GM10248 (cell line): ENCODE measurements at places on chromosomes 4 and X.

DNA sequence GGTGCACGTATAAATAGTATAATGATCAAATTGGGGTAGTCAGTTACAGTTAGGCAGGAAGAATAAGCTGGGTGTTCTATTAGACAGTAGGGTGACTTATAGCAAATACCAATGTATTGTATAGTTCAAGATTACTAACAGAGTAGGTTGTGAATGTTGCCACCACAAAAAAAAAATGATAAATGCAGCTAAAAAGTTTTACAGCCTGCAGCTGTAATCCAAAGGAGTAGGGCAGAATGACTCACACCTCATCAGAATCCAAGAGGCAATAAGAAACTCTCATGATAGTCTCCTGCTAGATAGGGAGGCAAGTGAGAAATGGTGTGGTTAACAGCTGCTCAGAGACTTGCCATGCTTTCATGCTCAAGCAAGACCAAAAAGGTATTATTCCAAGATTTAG is 19.6 kb upstream of the TCEAL4 start:
- no peak for DNase-seq

GRCh38 chrX:39874202-39874816 is 223.4 kb downstream of the BCOR start:
- peak; percentile 65 for DNase-seq

- no peak for DNase-seq
Measured at GRCh38 chr4:7208509-7209451, 16.4 kb downstream of the SORCS2 start.

DNA sequence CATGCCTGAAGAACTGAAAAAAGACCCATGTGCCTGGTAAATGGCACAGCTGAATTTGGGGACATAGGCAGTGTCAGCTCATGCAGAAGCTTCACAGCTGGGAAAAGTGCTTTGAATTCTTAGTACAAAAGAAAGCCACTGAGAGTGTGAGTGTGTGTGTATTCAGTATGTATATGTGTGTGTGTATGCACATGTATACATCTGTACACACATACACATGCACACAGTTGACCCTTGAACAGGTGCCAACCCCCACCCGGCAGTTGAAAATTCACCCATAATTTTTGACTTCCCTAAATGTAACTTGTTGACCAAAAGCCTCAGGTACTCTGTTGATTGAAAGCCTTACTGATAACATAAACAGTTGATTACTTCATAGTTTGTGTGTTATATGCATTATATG is 49.5 kb upstream of the ENPP6 start:
- DNase-seq = no peak

DNA sequence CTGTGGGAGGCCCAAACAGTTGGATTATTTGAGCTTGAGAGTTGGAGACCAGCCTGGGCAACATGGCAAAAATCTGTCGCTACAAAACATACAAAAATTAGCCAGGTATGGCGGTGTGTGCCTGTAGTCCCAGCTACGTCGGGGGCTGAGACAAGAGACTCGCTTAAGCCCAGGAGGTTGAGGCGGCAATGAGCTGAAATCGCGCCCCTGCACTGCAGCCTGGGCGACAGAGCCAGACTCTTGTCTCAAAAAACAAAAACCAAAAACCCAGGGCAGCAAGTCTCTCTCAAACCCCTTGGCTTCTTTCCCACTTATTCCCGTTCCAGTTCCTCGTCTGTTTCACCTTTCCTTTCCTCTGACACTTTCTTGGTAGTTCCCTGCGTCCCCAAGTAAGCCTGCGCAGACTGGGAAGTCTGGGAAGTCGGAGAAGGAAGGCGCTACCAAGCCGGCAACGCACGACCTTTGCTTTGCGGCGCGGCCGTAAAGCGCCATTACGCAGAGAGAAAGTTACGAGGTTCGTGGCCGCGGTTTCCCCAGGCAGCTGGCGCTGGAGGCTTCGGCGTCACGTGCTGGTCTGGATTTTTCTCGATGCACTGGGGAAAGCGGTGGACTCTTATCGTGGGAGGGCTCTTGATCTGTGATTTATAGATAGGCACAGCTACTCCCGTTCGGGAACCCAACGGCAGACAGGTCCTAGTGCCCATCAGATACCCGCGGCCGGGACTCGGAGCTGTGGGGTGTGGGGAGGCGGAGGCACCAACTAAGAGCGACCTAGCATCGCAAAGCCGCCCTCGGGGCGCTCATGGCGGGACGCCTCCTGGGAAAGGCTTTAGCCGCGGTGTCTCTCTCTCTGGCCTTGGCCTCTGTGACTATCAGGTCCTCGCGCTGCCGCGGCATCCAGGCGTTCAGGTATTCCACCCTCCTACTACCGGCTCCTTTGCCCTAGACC is at the start of gene NUDT9:
Gene NUDT9, plus strand, starts transcription at position 470 of the 949 bp plus-strand sequence. Its CDS starts 333 bp downstream, at position 803.
- peak; percentile 87 for DNase-seq

DNA sequence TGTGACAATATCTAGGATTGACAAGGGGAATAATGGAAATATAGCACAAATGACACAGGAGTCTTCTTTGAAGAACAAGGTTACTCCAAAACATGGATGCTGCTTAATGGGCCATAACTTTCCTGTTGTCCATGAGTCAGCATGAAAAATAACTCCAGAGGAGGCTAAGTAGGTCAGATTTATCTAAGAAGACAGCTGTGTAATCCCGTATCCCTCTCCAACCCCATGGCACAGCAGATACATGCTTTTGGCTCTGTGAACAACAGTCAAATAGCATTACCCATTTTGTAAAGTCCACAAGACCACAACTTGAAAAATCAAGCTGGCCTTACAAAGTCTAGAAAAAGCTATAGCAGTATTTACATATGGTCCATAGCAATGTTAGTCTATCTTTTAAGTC is 2.1 kb upstream of the TMEM131L start:
- DNase-seq = no peak

DNA sequence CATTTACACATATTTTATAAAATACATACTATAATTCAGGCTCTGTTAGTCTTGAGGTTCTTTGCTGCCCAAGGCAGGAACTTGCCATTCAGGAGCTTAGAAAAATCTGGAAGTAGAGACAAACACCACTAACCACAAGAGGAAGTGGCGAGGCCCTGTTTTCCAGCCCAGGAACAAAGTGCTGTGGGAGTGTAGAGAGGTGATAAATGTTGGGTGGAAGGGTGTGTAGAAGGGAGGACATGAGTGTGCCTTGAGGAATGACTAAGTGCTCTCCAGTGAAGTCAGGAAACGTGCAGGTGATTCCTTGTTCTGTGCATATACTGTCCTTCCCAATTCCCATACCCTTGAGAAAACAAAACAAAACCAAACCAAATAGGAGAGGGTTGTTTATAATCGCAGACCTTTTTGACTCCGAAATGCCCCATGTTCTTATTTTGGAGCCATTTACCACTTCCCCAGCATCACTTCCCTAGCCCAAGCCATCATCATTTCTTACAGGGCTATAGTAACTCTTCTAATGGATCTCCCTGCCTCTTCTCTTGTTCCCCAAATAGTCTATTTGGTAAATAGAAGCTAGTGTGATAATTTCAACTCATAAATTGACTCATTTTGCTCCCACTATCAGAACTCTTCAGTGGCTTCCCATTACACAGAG is 83.2 kb downstream of the GPAT3 start:
- DNase-seq = no peak

- no peak for DNase-seq
Measured at GRCh38 chr4:113884655-113885054, 94.8 kb downstream of the ARSJ start.

DNA sequence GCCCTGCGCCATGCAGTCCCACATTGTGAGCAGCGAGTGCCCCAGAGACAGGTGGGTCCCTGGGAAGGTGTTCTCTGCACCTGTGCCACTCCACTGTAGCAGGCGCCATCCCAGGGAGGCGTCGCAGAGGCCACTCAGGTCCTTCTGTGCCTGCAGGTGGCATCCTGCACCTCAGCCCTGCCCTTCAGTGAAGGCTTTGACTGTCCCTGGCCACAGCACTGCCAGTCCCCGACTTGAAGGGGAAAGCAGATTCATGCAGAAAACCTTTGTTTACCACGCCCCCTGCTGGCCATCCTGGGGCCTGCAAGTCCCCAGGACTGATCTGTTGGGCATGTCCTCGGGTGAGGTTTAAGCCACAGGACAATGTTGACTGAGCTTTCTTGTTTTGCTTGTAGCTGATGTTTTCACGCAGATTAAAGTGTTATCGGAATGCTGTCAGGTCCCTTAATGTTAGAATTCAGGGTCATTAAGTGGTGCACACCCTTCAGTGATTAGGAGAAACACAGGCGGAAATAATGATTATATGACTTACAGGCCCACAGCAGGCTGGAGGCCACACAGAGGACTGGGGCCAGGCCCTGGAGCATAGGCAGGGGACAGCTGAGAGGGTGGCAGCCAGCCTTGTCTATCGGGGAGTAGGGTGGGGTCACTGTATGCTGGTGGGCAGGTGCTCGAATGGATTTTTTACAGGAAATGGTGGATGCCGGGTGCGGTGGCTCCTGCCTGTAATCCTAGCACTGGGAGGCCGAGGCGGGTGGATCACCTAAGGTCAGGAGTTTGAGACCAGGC is 5.0 kb downstream of the TACC3 start:
- DNase-seq = peak; percentile 84

DNA sequence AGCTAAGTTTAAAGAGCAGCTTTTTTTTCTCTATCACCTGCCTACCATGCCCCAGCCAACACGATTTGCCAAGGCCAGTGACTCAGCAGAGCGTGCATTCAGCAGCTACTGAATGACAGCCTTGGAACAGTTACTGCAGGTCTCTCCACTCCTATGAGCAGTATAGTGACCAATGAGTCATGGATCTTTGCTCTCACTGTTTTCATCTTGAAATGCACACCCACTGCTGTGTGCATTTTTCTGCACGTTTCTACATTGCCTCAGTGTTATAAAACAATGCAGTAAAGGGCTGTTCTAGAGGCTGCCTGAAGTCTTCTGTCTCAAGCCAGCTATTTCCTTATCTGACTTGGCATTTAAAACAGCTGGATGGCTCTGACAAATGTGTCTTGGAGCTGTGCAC is 66.0 kb upstream of the C4orf54 start:
- DNase-seq = no peak

GRCh38 chr4:68589790-68590189 is 13.7 kb upstream of the UGT2B17 start:
- DNase-seq = no peak

DNA sequence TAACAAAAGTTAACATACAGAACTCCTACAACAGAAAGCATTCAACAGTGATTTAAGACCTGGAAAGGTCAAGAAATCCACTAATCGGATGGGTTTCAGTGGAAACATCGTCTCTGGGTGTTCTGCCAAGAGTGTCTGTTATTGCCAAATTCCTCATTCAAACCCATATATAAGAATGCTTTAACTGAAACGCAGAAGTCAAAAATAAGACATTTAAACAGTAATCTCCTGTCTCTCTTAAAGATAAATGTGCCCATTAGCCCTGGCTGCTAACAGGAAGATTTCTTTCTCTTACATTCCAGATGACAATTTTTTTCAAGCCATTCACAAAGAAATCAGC is 31.5 kb downstream of the DCTD start:
- no peak for DNase-seq

DNA sequence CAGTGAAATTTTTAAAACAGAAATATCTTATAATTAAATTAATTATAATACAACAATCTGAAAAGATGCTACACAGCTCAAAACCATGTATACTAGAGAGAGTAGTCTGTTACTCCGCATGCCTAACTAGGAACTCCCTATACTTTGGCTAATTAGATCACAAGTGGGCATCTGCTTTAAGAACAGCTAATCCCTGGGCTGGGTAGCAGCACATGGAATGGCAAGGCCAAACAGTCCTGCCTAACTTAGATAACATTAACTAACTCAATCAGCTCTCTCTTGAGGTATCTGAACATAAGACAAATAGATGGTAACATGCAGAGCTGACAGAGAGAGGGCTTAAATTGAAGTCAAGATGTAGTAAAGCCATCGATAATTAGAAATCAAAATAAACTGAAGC is 9.9 kb downstream of the CHIC2 start:
- no peak for DNase-seq

GRCh38 chrX:135328421-135329005 is 19.2 kb downstream of the ETDC start:
- no peak for DNase-seq

- no peak for DNase-seq
Measured at GRCh38 chr4:150089732-150090131, 11.5 kb downstream of the DCLK2 start.

- DNase-seq = no peak
Measured at GRCh38 chr4:25811374-25811690, 51.5 kb downstream of the SEL1L3 start.

- DNase-seq = no peak
Measured at GRCh38 chr4:145440292-145441007, 41.2 kb upstream of the SMAD1 start.

- no peak for DNase-seq
Measured at GRCh38 chr4:15563871-15564270, 91.3 kb downstream of the FBXL5 start.

- DNase-seq = no peak
Measured at GRCh38 chrX:141732031-141732430, 33.5 kb upstream of the SPANXD start.

- DNase-seq = no peak
Measured at GRCh38 chrX:153372949-153373348, 28.2 kb downstream of the PNMA6E start.

- DNase-seq = no peak
Measured at GRCh38 chr4:16582526-16582925, 315.9 kb downstream of the LDB2 start.

DNA sequence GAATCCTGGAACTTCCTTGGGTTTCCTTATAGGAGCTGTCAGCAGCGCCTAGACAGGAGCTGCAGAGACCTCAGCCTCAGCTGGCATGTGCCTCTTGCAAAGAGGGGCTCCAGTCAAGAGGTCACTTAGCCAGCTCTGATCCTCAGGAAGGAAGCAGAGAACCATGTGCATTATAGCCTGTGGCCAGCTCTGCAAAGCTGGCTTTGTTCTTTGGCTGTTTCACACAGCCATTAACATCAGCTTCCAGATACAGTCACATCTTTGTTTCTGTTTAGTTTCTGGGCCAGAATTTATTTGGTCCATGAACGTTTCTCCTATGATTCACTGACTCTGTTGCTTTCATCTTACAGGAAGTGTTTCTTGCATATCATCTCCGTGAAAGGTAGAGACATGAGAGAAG is 92.4 kb downstream of the CC2D2A start:
- DNase-seq = no peak

DNA sequence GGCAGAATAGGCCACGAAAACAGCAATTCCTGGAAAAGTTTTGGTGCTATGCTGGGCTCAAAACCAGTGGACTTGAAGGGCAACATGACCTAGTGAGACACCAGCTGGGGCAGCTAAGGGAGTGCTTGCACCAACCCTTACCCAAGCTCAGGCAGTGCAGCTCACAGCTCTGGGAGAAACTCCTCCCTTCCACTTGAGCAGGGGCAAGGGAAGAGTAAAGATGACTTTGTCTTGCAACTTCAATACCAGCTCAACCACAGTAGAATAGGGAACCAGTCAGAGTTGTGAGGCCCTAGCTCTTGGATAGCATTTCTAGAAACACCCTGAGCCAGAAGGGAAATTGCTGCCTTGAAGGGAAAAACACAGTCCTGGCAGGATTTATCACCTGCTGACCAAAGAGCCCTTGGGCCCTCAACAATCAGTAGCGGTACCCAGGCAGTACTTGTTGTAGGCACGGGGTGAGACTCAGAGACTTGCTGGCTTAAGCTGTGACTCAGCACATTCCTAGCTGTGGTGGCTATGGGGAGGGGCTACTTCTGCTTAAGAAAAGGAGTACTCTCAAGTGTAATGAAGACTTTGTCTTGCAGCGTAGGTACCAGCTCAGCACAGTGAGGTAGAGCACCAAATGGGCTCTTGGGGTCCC is 19.7 kb upstream of the ABCG2 start:
- DNase-seq = no peak
